ENCODE measurements at places on chromosomes 12 and 14.

- no peak for DNase-seq
Observed at GRCh38 chr14:51825926-51826325, 34.5 kb upstream of the GNG2 start.

- no peak for DNase-seq
Observed at GRCh38 chr12:44960423-44960822, 84.3 kb upstream of the NELL2 start.

DNA sequence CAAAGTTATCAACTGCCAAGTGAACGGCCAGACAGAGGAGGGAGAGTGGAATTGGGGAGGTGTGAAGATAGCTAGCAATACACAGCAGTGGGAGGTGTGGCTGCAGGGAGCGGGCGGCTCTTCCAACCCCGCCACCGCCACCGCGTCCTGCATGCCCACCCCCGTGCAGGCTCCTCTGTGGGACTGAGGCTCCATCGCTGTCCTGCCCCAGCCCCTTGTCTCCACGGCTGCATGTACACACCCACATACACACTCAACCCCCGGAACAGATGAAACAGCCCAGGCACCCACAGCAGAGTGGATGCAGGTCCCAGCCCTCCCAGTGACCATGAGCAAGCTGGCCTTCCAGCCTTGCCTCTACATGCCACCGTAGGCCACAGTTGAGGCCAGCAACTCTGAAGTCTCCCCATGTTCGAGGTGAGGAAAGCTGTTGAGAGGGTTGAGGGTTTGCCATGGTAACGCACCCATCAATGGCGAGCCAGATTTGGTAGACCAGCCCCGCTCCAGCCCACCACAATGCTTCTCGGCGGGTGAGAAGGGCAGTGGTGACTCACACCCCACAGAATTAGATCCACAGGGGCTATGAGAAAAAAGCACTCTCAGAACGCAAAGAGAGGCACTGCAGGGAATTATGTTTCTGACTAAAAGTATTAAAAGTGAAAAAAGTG, 39.3 kb downstream of the PITPNM2 start:
- DNase-seq: no peak

- no peak for DNase-seq
Observed at GRCh38 chr12:58818546-58818945, 101.8 kb downstream of the LRIG3 start.

- no peak for DNase-seq
Observed at GRCh38 chr12:74530676-74531075, 7.0 kb upstream of the ATXN7L3B start.

GRCh38 chr14:99667821-99668220, 16.3 kb upstream of the CYP46A1 start:
- DNase-seq: peak; percentile 46

- no peak for DNase-seq
Observed at GRCh38 chr14:89418452-89418851, 1.4 kb upstream of the FOXN3 start.

GRCh38 chr14:94099006-94099405, 11.5 kb upstream of the IFI27 start:
- no peak for DNase-seq

DNA sequence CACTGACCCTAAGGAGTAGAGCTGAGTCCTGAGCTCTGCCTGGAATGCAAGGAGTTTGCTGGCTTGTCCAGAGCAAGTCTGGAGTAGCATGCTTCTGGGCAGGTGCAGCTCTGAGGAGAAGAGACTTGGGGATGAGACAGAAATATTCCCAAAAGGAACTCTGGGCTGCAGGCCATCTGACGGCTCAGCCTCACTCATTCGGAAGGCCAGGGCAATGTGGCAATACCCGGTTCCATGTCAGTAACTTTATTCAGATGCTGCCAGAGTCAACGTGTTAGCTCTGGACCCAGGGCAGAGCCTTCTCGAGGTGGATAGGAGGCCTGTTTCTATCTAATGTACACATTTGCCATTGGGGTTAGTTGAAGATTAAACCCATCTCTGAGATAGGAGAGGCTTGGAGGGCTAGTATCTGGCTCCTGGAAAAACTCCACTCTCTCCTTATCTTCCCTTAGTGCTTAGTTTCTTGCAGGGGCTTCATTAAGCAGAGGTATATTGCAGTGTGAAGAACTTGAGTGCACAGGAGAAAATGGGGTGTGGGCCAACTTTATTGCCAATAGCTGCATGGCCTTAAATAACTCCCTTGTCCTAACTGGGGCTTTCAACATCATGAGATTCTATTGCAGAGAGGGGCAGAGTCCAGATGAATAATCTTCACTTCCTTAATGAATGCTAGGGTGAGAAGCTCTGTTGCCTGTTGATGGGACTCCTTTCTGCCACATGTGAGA, 65.6 kb downstream of the NTF3 start:
- DNase-seq: no peak

DNA sequence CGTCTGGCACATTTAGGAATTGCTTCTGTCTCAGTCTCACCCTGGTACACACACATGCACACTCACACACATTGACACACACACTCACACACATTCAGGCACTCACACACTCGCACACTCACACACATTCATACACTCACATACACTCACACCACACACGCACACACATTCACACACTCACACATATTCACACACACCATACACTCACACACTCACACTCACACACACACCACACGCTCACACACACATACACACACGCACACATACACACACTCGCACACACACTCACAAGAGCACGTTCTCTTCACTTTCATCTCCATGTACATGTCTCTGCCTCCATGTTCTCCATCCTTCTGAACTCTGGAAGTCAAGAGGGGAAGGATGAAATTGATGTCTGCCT, 23.1 kb upstream of the SMUG1 start:
- DNase-seq: no peak

GRCh38 chr14:36857136-36857535, 195.5 kb downstream of the PAX9 start:
- no peak for DNase-seq

DNA sequence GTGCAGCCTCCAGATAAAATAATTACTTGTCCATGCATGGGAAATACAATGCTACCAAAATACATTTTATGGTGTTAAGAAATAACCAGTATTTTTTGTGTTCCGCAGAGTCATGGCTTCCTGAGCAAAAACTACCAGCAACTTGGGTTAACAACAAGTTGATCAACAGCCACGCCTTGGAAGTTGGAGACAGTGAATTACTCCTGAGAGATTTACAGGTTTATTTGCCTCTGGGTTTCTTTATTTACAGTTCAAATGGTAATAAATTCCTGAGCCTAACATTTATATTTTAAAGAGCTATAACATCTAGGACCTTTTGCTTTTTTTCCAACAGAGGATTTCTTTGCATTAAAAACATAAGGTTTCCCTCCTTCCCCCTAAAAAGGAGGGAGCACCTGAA, 194.0 kb downstream of the IPO8 start:
- DNase-seq: no peak

DNA sequence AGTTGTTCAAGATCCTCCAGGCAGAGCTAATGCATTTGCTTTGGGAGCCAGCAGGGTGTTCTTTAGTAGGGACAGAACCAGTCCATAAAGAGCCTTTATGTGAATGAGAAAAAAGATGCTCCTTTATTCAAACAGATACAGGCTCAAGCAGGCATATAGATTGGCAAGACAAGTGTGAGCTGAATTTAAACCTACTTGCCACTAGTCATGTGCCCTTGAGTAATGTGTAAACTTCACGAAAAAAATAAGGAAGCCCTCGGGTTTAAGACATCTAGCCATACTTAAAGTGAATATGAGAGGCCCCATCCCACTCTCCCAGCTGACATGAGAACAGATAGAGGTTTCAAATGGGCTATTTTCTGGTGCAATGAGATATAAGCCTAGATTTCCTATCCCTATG, 43.1 kb upstream of the STRAP start:
- DNase-seq: no peak

GRCh38 chr12:57627501-57628279, 5.3 kb downstream of the B4GALNT1 start:
- DNase-seq: no peak

DNA sequence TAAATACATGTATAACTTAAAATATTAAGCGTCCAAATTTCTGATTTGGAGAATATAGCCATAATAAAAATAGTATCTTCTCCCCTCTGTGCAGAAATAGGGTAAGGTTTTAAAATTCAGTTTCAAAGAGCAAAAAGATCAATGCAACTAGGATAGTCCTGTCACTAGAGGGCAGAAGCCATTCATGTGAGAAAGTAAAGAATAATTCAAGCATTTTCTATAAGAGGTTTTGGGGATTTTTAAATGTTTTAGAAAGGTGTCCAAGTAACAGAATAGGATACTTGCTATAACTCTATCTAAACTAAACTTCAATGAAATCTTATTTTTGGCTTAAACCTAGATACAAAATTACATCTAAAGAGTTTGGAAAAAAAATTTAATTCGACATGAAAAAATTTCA, 50.3 kb downstream of the ADAMTS20 start:
- DNase-seq: no peak

DNA sequence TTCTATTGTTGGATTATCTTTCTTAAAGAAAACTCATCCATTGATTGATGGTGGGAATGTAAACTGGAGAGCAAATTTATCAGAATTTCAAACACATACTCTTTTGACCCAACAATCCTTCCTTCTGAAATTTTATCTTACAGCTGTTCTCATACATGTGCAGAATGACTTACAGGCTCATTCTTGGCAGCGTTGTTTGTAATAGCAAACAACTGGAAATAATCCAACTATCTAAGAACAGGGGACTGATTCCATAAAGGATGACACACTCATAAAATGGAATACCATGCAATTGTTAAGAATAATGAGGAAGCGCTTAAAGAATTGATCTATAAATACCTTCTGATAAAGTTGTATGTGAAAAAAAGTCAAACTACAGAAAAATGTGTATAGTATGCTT, 24.0 kb downstream of the RHOJ start:
- no peak for DNase-seq

- no peak for DNase-seq
Observed at GRCh38 chr14:24176599-24176998, 4.7 kb downstream of the REC8 start.

- DNase-seq: no peak
Observed at GRCh38 chr14:57221931-57222330, 46.8 kb downstream of the EXOC5 start.

DNA sequence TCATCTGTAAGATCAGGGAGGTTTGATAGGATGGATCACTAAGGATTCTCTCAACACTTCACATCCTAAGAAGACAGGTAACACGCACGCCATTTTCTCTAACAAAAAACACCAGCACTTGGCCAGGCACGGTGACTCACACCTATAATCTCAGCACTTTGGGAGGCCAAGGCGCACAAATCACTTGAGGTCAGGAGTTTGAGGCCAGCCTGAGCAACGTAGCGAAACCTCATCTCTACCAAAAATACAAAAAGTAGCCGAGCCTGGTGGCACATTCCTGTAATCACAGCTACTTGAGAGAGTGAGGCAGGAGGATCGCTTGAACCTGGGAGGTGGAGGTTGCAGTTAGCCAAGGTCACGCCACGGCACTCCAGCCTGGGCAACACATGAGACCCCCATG, 10.5 kb upstream of the CDK2AP1 start:
- peak; percentile 22 for DNase-seq

All from upper lobe of right lung (tissue), 1 donor.